ENCODE measurements at places on chromosomes 16 and 17.

DNA sequence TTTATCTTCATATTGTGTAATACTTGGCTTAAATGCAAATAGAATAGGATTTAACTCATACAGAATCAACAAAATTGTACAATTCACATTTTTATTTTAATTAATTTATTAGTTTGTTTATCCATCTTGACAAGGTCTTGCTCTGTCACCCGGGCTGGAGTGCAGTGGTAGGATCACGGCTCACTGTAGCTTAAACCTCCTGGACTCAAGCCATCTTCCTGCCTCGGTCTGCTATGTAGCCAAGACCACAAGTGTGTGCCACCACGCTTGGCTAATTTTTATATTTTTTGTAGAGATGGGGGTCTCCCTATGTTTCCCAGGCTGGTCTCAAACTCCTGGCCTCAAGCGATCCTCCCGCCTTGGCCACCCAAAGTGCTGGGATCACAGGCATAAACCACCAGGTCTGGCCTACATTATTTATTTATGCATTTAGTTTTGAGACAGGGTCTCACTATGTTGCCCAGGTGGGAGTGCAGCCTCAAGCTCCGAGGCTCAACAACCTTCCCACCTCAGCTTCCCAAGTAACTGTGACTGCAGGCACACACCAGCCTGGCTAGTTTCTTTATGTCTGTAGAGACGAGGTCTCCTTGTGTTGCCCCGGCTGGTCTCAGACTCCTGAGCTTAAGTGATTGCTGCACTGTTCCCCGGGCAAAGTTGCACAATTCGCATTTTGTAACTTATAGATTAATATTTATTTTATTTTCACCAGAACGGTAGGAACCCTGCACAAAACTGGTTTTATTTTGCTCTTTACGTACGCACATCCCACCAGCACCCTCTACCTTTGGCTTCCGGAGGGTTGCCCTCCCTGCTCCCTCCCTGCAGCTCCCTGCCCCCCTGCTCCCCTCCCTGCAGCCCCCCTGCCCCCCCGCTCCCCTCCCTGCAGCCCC is 4.9 kb downstream of the DPEP1 start:
- DNase-seq = no peak

DNA sequence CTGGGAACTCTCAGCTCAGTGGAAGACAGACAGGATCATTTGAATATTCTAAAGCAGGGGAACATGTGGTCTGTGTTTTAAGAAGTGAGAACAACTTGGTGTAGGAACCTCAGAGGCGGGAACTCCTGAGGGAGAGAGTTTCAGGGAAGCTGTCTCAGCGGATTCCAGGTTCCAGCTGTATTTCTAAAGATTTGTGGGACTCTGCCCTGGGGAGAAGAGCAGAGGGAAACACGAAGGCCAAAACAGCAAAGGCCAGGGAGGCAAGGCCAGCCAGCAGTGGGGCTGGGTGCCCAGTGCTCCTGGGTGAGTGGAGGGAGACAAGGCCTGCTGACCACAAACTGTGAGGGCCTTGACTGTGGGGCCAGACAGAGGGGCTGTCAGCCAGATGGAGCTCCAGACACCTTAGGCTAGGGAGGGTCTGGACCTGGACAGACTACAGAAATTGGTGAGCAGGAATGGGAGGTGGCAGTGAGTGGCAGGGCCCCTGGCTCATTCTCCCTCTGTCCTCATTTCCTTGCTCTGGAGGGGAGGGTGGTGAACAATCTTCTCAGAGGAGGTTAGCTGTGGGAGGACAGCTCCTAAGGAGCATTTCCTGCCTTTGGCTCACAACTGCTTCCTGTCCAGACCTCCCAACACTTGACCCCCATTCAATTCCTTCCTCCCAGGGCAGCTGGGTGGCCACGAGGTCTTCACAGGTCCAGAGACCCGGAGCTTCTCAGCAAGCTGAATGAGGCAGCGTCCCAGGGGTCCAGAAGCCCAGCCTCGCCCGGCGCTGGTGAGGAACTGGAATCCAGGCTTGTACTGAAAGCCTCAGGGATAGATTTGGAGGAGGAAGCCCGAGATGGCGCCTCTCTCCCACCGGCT is 21.0 kb upstream of the FZD2 start:
- no peak for DNase-seq

- DNase-seq = peak; percentile 95
These were observed at the start of gene ATF7IP2 for GRCh38 chr16:10385725-10386516. Gene ATF7IP2, plus strand, starts transcription at chr16:10386061. Its CDS starts 44,560 bp downstream, at chr16:10430621.

DNA sequence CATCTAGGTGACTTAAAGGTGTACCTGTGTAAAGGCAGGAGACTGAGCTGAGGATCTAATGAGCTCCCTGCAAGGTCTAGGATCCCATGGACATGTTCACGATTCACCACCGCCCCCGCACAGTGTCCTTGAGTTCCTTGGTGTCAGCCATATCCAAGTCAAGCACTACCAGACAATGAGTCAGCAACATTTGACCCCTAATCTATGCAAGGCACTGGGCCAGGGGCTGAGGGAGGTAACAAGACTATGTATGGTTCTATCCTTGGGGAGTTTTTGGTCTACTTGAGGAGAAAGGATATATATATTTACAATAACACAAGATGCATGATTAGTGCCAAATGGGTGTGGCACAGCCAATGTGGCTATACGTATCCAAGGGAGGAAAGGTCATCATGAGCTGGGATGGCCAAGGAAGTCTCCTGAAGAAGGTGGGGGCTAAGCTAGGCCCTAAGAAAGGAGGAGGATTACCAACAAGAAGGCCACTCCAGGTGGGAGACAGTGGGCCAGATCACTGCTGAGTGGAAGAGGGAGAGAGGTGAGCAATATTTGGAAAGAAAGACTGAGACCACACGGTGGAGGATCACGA is 35.0 kb downstream of the ITGB3 start:
- DNase-seq = no peak

- no peak for DNase-seq
These were observed 10.2 kb upstream of the CCDC154 start for GRCh38 chr16:1454561-1454960.

- no peak for DNase-seq
These were observed 10.5 kb upstream of the HEATR6 start for GRCh38 chr17:60089096-60089806.

DNA sequence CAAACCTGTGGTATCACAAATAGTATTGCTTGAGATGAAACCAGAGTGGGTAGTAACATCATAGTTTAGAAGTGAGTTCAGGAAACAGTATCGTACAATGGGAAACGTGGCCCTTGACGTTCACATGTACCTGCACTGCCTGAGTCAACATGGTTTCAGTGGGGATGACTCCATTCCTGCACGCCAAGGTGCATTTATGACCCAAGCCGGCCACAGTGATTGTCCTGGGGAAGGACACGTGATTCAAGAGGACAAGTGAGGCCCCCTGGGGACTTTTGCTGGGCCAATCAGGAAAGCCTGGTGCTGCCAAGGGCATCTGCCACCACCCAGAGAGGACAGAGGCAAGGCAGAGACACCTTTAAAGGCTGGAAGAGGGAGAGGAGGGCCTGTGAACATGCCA is 119.2 kb downstream of the AXIN2 start:
- DNase-seq = no peak

GRCh38 chr17:4394208-4395110 is 28.0 kb upstream of the UBE2G1 start:
- no peak for DNase-seq

DNA sequence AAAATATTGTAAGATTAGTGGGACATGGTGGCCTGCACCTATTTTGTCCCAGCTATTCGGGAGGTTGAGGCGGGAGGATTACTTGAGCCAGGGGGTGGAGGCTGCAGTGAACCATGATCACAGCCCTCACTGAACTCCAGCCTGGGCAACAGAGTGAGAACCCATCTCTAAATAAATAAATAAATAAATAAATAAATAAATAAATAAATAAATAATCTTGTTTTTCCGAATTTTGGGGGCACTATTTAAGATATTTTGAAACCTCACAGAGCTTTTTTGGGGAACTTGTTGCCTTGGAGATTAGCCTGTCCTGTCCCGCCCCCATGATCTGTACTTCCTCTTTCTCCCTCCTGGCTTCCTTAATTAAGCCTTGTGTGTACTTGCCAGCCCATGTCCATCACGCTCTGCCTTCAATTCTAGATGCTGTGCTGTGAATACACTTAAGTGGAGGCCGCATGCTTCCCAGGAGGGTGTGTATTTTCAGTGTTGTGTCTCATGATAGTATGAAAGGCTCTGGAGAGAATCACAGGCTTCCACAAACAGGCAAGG is 4.4 kb downstream of the LGALS9 start:
- no peak for DNase-seq

GRCh38 chr16:12869698-12870427 is 31.5 kb upstream of the SHISA9 start:
- DNase-seq = no peak

GRCh38 chr17:82835766-82836512 is 3.9 kb downstream of the ZNF750 start:
- DNase-seq = no peak

DNA sequence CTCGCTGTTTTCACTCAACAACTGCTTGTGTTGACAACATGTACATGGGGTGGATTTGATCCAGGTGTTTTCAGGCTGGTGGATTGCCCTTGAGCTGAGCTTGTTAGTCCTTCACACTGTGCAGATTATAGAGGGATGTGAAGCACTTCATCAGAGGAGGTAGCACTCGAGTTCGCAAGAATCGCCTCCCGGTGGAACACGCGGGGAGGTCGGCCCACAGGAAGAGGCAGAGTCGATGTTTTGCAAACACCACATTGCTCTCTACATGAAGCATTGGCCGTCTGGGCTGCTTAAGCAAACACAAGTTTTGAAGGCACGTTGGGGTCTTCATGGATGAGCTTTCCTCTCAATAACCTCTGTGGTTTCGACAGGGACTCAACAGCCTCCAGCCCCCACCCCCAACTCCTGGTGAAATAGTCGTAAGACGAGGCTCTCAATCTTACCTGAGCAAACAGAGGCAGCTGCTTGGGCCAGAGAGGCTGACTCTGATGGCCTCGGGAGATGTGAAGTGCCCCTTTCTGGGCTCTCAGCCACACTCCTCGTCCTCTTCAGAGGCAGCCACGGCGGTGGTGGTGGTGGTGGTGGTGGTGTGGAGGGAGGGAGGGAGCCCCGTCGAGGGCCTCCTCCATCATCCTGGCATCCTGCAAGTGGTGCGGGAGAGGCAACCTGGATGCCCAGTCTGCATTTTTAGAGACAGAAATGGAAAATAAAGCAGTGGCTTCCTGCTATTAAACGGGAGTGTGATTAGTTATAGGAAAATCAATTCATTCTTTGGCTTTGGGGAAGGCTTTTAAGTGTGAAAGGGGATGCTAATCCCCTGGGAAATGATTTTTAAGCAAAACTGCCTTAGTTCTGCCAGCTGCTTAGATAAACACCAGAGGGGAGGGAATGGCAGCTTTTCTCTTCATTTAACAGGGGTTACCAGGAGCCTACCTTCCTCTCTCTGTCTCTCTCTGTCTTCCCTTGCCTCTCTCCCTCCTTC is 552.5 kb upstream of the EEF2KMT start:
- DNase-seq = no peak

DNA sequence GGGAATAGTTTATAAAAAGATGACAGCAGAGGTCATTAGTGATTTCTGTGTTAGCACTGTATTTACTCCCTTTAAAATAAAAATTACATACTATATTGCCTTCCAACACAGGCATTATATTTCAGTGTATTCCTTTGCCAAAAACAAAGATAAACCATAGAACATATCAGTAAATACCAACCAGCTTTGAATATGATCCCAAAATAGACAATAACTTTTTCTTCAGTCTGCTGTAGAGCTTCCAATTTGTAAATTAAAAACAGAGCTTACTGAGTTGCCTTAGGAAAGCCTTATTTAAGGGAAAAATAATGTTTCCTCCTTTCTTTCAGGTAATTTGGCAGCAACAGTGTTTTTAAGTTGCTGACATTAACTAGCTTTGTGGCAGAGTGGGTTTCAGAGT is 352.1 kb upstream of the TBX2 start:
- DNase-seq = no peak

DNA sequence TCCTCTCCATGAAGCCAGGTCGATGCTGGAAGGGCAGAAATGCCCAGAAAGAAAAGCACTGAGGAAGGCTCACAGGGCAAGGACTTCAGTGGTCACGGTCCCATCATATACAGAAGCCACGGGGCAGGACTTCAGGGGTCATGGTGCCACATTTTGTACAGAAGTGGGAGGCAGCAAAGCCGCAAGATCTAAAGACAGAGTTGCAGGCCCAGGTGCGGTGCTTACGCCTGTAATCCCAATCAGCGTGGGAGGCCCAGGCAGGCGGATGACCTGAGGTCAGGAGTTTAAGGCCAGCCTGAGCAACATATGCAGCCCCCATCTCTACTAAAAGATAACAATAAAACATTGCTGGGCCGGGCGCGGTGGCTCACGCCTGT is 96.0 kb downstream of the NXN start:
- no peak for DNase-seq

- DNase-seq = no peak
These were observed 97.7 kb downstream of the RPGRIP1L start for GRCh38 chr16:53605831-53606400.

GRCh38 chr17:82278786-82279391 is 5.4 kb upstream of the CSNK1D start:
- no peak for DNase-seq

DNA sequence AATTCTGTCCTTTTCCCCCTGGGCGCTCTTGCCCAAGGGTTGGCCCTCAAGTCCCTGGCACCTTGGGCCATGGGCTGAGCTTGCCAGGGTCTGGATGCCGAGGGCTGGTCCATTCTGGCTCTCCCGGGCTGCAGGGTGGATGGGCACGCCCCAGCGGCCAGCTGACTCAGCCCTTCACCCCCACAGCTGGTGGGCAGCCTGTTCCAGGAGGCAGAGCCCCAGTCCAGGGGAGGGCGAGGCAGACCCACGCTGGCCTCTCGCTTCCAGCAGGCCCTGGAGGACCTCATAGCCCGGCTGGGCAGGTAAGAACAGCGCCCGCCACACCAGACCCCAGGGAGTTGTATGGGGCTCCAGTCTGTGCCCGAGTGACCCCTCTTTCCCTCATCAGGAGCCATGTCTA is 15.0 kb downstream of the MYO15B start:
- DNase-seq = no peak

DNA sequence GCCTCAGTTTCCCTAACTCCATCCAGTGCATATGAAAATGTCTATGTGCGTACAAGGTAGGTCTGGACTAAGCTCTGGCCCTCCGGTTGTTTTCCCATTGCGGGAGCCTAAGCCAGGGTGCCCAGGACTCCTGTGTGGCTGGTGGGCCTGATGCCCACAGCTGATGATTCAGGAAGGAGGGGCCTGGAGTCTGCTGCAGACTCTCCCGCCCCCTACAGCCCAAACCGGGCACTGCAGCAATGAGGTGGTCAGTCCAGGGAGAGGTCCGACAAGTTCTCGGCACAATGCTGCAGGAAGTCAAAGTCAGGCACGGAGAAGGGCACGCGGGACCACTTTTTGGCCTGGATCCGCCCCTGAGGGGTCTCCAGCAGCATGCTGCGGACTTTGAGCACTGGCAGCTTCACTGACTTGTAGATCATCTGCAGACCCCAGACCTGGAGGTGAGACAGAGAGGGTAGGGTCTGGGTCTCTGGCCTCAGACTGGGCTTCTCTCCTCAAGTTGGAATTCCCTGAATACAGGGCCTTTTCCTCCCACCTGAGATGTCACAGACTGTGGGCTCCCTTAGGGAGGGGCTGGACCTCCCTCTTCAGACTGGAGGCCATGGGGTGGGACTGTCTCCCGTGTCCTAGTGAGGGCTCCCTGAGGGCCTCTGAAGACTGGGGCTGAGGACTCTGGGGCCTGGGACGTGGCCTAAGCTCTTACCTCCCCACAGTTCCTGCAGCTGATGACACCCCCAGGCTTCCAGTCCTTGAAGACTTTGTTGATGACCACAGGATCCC is 3.4 kb upstream of the ZNF385C start:
- peak; percentile 80 for DNase-seq
